DMS153 (cell line): ENCODE measurements at places on chromosomes 4 and X.

- DNase-seq, result peak; percentile 1
These were observed 39.4 kb downstream of the PPM1K start for GRCh38 chr4:88244816-88245579.

DNA sequence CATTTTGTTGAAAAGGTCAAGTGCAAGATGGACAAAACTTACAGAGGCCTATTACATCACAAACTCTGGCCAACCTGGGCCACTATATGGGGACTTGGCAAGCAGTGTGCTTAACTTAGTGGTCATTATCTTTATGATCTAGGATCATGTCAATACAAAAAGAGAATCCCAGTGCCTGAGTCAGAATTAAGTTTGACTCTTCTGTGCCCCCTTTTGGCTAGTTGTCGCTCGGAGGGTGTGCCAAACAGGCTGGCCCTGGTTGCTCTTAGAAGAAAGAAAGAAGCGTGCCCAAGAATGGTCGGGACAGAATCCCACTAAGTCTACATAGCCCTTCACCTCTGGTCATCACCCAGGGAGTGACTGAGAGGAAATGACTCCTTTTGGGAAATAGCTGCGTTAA lies 100.1 kb downstream of the EIF4E start:
- no peak for DNase-seq

GRCh38 chrX:19846995-19847790 lies 40.2 kb downstream of the SH3KBP1 start:
- DNase-seq, result no peak

DNA sequence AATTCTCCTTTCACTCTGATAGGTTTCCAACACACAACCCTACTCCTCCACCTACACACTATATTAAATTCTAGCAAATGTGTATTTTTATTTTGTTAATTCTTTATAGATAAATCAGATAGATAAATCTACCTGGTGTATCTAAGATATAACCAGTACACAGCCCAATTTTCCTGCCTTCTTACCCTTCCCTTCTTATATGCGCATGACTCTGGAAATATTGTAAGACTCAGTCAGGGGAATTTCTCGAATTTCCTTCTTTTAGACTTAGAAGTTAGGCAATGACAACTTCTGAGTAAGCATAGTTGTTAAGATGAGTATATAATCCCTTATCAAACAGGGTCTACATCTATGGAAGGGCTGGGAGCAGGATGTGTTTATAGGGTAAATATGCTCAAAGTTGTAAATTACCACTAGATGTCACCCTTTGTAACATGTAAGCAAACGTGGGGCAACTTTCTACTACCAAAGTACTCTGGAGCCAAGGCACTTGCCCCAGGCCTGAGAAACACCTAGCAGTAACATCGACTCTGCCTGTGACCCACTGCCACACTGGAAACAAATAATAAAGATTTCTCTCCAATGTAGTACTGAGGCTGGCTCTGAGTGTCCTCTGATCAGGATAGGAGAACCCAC lies 444.7 kb downstream of the IQCM start:
- peak; percentile 24 for DNase-seq

DNA sequence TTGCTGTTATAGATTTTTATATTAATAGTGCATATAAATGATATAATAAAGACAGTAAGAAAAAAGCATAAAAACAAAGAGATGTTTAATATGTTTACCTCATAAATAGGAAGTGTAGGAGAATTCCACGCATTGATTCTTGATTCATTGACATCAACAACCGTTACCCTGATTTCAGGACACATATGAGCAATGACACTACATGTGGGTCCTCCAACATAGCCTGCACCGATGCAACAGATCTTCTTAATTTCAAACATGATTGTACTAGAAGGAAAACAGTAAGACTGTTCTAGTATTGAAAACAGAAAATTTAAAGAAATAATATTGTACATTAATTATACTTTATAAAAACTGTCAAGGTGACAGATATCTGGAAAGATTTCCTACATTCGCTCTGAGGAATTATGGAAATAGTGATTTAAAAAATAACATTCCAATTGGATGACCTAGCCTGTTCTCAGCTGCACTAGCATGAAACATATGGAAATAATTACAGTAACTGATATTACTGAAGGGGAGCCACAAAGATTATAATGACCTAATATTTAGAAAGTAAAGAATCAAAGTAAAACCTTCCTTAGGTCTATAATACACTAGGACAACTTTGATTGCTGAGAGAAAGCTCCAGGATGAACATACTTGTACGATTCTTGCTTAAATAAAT lies 5.9 kb downstream of the UGDH start:
- no peak for DNase-seq

- DNase-seq, result no peak
These were observed 75.6 kb upstream of the SOX3 start for GRCh38 chrX:140580478-140580877.

- DNase-seq, result peak; percentile 28
These were observed 484.2 kb downstream of the BCOR start for GRCh38 chrX:39613482-39613995.

DNA sequence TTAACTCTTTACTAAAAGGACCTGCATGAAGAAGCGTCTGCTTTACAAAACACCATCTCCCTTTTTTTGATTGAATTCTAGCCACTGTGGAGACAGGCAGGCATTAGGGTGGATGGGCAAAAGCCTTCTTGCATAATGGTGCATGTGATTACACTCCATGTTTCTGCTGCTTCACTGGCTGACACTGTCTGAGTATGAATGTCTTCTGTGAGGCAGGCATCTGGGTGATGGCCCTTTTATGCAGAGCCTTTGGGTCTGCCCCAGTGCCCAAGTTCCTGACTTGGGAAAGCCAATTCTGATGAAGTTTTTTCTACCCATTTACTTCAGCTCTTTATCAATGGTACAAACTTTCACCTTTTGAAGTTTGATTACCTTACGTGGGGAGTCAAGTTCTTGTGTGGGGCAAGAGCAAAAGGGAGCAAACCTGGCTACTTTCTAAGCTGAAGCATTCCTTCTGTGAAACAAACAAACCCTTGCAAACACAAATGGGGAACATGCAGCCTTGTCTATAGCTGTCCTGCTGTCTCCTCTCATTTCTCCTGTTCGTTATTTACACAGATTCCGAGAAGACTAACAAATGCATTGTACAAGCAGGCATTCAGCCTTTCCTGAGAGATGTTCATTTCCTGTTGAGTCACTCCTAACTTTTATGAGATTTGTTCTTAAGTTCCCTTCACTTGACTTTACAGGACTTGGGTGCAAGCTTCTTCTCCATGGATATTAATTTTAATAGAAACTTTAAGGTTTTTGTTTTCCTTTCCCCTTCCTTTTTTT lies 301.9 kb downstream of the TLL1 start:
- DNase-seq, result peak; percentile 37

- DNase-seq, result no peak
These were observed 1.2 kb downstream of the ELF2 start for GRCh38 chr4:139175646-139176301.

GRCh38 chrX:94524867-94525266 lies 850.9 kb downstream of the FAM133A start:
- DNase-seq, result no peak

DNA sequence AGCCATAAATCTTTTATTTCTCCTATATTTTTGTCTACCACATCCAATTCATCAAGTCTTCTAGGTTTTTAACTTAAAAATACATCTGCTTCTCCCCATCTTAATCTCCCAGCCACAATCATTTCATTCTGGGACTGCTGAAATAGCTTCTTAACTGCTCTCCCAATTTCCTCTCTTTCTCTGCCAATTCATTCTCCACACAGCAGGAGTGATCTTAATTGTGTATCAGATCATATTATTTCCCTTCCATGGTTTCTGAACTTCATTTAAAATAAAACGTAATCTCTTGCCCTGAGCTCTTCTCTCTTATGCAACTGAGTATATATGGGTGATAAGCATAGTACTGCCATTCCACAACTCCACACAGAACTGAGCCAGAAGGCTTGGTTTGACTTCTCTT lies 69.4 kb downstream of the IQCM start:
- DNase-seq, result no peak

- DNase-seq, result no peak
These were observed 69.7 kb downstream of the PPP3CA start for GRCh38 chr4:101277671-101278070.
